NCI-H1436 (cell line): ENCODE measurements at places on chromosomes 3 and 15.

DNA sequence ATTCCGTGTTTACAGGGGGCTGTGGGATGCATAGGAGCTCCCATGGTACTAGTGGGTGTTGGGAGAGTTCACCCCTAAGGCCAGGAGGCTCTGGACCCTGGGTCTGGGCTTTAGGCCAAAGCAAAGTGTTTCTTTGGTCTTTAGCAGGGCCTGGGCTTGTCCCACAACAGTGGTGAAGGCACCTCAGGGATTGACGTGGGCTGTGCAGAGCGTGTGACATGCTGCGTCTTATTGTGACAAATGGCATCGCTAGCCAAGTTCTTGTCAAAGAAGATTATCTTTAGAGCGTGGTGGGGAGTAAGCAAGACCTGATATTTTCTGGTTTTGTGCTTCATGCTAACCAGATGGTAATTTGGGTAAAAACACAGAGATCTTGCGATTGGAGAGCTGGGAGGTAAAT is 170.1 kb downstream of the APBA2 start:
- no peak for DNase-seq

- DNase-seq, result no peak
Observed at GRCh38 chr3:38739396-38739689, 76.7 kb downstream of the SCN10A start.

DNA sequence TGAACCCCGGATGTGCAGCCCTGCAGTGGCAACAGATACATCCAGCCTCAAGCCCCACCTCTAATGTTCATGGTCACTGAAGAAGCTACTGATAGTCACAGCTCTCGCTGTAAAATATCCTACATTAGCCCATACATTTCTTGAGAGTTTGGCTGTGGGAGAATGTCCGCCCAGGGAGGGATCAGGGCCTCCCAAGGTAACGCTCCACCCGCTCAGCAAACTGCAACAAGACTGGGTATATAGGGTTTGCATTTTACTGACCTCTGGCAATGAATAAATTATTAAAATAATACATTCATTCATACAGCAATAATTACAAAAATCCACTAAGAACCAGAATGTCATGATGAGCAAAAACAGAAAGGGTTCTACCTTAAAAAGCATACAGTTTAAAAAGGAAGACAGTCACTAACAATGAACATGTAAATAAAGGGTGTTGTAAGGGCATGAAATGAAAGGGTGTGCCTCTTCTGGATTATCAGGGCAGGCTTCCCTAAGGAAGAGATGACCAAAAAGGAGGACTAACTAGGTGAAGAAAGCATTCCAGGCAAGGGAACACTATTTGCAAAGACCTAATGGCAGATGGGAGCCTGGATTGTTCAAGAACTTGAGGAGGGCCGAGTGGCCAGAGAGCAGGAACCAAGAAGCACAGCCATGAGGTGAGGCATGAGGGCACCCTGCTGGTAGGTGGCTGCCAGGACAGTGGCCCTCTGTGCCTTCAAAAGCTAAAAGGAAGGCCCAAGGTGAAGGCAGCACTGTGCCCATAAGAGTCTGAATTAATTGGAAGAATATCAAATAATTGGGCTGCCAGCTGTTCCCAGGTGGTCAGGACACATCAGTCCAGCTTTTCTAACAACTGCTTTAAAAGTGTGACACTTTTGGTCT is 28.1 kb upstream of the CTDSPL start:
- no peak for DNase-seq

- no peak for DNase-seq
Observed at GRCh38 chr3:129310111-129311011, 31.7 kb downstream of the HMCES start.

GRCh38 chr15:81038975-81039607 is 38.4 kb downstream of the TLNRD1 start:
- no peak for DNase-seq

DNA sequence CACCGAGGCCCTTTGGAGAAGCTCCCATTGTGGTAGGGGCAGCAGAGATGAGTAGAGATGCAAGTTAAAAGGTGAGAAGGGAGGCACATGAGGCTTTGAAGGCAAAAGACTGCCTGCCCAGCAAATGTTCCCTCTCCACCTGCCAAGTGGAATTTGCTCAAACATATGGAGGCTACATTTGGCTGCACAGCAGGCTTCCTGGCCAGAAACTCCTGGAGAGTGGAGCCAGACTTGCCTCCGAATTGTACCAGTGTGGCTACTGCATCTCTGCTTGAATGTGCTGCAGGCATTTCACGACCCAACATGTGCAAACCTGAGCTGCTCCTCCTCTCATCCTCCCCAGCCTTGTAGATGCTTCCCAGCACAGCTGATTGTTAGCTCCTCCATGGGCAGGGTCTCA is 229.2 kb downstream of the ZNF621 start:
- no peak for DNase-seq

- no peak for DNase-seq
Observed at GRCh38 chr15:100201376-100202280, 140.1 kb downstream of the ADAMTS17 start.

DNA sequence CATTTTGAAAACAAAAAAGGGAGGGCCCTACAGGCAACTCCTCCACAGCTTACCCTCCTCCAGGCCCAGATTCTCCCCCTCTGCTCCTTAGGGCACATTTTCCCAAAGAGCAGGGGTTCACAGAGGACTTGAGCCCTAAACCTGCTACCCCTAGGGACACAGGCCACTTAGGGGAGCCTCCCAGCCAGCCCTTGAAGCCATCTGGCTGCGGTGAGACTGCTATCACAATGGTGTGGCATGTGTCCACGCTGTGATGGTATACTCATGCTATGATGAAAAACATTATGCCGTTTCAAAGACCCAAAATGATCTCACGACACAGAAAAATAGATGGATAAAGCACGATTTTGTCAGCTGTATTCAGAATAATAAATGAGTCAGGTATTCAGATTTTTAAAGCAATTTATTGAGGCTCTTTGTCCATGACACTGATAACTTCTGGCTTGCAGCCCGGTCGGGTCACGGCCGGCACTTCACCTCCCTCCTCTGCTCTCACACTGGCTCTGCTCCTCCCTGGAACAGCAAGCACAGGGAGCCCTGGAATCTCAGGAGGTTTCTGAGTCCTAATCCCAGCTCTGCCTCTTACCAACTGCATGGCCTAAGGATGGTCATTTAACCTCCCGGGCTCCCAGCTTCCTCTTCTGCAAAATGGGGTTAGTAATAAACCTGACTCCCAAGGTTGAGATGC is 115.3 kb downstream of the MEGF11 start:
- DNase-seq, result peak; percentile 18

- DNase-seq, result no peak
Observed at GRCh38 chr3:127770671-127771355, 51.5 kb downstream of the MGLL start.

GRCh38 chr3:81743096-81744025 is 18.1 kb downstream of the GBE1 start:
- no peak for DNase-seq

DNA sequence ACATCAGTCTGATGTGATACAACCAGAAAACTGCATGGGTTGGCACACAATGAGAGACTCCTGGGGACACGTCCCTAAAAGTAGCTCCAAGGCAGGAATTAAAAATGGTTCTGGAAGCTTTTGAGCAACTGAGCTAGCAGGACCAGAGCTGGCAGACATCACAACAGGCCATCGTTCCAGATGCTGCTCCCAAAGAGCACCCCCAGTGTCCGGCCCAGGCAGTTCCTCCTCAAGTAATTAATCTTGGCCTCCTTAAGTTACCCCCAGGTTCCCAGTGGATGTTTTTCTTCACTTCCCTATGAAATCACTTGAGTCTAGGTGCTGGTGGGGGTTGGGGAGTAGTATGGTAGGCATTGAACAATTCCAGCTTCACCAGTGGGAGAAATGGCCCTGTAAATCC is 711.6 kb downstream of the MECOM start:
- DNase-seq, result no peak

DNA sequence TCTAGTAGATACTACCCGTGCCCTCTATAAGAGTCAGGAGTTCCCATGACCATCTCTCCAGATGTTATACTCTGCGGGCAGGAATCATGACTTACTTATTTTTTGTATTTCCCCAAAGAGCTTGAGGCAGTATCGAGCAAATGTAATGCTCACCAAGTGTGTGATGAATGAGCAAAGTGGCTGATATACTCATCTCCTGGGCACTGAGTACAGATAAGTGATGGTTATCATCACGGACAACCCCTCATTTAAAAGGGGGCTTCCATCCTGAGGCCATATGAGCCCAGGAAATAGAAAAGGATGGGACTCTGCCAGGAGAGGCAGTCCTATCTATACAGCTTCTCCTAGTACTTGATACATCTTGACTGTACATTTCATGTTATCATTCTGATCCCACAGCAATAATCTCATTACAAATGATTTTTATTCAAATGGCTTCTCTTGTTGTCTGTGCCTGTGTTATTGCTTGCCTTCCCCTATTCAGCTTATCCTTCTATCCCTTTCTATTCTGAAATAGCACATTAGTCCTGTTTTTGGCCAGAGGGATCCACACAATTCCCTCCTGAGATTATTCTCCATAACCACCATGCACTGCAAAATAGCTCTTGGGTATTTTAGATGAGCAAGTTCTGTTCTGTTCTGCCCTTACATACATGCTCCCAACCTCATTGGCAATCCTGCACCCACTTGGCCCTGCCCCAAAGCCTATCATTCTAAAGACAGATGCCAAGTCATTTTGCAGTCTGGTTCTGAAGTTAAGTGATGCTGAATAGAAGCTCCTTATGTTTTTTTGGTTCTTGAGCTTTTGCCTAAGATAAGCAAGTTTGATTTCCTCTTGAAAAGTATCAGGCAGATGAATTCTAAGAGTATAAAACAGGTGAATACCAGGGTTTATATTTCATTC is 48.0 kb upstream of the MRPL3 start:
- DNase-seq, result no peak

DNA sequence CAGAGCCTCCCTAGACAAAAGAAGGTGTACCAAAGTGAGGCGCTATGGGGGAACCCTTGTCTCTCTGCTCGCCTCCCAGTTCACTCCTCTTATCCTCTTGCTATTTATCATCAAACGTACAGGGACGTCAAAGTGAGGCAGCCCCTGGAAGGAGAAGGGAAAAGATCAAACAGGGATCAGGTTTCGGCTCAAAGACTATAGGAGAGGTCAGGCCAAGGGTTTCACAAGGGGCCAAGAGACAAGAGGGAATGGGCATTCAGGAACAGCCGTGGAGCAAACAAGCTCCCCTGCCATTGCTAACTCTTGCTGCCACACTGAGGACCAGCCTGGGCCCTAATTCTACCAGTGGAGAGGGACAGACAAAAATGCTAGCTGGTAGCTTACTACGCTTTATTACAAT is 168.7 kb downstream of the GREM1 start:
- no peak for DNase-seq

GRCh38 chr3:17642474-17642873 is 100.0 kb downstream of the TBC1D5 start:
- no peak for DNase-seq

DNA sequence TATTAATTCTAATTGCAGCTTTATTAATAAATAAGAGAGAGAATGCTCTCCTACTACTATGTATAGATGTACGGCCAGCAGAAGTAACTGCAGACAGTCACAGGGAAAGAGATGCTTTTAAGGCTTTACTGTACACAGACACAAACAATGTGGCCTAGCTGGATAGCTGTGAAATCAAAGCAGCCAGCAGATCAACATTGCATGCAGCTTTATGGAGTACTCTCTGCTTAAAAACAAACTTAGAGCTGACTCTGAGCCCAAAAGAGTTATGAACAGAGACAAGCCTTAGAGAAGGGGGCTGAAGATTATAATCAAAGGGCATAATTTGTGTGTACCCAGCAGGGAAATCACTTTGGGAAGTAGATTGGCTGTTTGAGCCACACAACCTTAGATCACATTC is 47.2 kb downstream of the CADM2 start:
- no peak for DNase-seq

DNA sequence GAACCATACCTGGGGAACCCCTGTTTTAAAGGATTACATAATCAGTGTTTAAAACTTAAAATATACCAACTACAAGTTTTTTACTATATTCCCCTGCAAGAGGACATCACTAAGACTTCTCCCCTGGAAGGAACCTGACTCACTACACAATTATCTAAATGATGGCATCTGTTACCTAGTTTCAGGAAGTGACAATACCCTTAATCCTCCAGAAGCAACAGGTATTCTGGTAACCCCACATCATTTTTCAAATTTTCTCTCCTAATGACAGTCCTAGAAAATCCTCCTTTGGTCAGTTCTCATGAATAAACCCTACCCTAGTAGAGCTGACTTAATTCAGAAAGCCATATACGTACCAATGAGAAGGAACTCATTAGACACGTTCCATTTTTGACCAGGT is 78.4 kb downstream of the RFX7 start:
- DNase-seq, result no peak

DNA sequence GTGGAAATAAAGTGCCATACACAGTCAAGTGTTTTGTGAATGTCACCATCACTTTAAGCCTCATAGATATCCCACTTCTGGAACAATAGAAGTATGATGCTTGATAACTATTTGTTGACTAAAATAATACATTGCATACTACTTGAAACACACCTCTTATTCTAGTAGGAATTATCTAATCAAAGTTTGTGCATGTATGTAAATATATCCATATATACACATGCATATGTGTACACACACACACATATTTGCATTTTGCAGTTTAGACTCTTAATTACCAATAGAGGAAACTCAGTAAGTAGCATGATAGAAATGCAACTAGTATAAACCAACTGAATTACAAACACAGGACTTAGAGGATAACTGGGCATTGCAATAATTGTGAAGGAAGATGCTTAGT is 1084.1 kb downstream of the FHIT start:
- no peak for DNase-seq

- DNase-seq, result no peak
Observed at GRCh38 chr3:132368962-132369361, 48.3 kb upstream of the DNAJC13 start.

- DNase-seq, result no peak
Observed at GRCh38 chr3:180265551-180265950, 228.8 kb upstream of the PEX5L start.

DNA sequence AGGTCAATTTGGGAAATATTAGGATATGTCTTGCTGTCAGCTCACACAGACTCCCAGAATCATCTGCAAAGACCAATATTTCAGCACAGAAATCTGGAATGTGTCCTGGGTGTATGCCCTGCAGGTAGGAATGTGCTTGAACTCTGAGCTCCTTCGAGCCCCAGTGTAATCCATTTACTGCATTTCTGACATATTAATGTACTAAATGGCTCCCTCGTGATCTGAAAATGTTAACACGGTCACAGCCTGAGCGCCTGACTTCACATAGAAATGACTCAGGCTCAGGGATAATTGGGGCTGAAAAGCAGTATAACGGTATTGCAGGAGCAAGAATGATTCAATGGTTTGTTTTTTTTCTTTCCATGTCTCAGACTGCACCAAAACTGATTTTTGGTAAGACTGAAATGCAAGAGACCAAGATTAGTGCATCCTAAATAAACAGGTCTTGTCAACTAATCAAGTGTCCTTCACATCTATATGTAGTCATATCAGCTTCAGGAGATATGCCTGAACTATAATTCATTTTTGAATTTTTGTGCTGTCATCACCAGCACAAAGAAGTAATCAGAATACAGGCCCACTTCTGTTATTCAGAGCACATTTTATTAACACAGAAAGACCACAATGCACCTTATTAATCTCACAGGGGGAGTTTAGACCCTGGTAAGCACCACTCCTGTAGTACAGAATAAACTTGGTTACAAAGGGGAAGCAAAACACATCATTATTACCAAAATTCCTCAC is 49.8 kb downstream of the DCLK3 start:
- no peak for DNase-seq

GRCh38 chr3:54593653-54594052 is 334.2 kb downstream of the LRTM1 start:
- DNase-seq, result no peak

- DNase-seq, result no peak
Observed at GRCh38 chr3:72481542-72481941, 366.7 kb downstream of the SHQ1 start.

- DNase-seq, result no peak
Observed at GRCh38 chr15:77731945-77732344, 99.2 kb upstream of the LINGO1 start.
